Activated CD8-positive, alpha-beta memory T cell treated with anti-CD3 and anti-CD28 coated beads, Interleukin-2, amount 50 U/mL, for 4 hours (primary cell): ENCODE measurements at places on chromosomes 5 and 9.
A peak's percentile ranks its signal among the peaks of the same experiment; 100 is the strongest.

DNA sequence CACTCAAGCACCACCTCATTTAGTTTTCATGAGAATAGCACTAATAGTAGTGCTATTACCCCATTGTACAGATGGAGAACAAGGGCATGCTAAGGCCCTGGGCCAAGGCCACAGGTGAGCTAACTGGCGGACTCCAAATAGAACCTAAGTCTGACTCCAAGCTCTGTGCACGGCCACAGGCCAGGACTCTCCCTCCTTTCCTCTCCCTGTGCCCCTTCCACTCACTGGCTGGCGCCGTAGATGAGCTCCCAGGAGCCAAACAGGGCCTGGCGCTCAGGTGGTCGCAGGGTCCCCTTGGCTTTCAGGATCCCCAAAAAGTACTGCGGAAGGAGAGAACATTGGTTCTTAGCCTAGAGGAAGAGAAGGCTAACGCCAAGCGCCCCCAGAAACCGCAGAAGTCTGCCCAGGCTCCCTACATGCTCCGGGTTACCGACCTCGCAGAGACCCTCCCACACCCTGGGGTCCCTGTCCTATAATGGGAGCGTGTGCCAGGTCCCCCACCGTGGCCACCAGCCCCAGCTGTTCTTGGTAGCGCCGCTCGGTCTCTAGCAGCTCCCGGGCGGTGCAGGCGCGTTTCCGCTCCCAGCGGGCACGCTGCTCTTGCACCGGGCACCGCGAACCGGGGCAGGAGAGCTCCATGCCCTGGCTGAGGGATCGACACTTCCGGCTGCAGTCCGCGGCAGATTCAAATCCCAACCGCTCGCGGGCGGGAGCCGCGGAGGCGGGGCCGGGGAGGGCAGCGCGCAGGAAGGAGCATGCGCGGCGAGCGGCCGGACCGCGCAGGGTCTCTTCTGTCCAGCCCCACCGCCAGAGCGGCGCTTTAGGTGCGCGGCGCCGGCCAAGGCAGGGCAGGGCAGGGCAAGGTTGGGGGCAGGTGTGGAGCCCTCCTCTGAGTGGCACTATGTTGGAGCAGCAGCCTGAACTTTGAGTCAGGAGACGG, at the start of gene ARHGEF39:
TSS of gene ARHGEF39 (minus strand) at position 665 of the 940 bp plus-strand sequence. CDS start at position 639, 26 bp downstream.
- DNase-seq, result peak; percentile 48

DNA sequence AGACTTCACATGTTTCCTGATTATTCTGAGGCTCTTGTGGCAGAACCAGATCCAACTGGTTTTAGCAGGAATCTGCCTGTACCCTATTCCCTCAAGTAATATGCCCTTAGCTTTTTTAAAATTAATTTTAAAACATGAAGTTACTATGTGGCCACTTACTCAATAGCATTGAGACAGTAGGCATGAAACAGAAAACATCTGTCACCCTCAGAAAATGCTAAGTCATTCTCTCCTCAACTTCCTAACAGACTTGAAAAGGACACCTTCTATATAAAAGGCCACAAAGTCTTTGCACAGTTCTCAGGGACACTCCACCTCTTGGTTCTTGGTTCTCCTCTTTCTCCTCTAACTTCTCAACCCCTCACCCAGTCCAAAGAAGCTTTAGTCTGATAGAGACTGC, 277.8 kb downstream of the RAB3C start:
- no peak for DNase-seq

DNA sequence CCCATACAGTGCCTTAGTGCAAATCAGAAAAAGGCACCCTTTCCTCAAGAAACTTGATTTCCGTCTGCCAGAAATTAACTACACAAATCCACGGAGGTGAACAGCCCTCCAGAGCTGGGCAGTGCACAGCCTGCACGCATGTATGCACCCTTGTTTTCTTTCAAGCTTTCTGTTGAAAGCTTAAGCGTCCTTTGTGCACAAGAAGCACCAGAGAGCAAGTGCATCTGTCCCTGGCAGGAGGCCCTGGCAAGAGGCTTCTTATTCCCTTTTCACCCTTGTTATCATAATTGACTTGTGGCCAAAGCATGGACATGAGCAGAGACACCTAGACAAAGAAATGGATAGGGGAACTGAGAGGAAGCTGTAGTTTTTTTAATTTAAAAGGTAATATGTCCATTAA, 47.4 kb upstream of the ATG10 start:
- no peak for DNase-seq

GRCh38 chr9:91896513-91897121, 53.4 kb downstream of the ROR2 start:
- no peak for DNase-seq

- DNase-seq, result no peak
Measured at GRCh38 chr9:14030375-14031059, 283.4 kb downstream of the NFIB start.

DNA sequence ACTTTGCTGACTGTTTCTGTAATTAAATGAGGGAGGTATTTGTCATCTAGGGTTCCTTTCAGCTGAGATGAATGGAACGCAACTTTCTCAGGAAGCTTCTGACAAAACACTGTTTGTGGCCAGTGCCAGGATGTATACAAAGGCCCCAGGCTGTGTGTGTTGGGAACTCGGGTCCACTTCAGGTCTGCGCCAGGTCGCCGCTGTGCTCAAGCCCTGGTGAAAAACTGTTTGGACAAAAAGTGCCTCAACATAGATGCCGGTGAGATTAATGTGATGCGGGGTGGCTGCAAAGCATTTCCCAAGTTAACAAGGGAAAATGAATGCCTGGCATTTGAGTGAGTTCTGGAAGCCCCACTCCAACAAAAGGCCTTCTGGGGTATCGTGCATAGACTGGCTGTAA, 156.4 kb downstream of the GABBR2 start:
- no peak for DNase-seq

DNA sequence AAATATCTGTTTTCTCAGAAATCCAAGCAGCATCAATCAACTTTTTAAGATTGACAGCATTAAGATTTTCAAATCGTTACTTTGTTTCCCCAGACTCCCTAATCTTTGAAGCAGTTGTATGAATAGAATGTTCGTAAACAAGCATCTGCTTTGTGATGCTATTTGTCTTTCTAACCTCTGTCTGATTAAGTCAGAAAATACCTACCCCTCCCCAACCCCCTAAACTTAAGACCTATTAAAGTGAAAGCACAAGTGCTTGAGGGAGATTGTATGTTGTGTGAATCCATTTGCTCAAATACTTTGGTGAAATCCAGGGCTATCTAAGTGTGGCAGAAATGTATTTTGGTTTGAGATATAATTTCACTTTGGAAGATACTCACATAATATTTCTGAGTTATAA, 47.9 kb upstream of the C5orf47 start:
- DNase-seq, result no peak

GRCh38 chr9:133568186-133568585, 33.7 kb downstream of the ADAMTSL2 start:
- DNase-seq, result no peak

- no peak for DNase-seq
Measured at GRCh38 chr5:125267636-125268248, 521.3 kb upstream of the ZNF608 start.

- DNase-seq, result no peak
Measured at GRCh38 chr9:95096807-95097206, 220.7 kb downstream of the FANCC start.

DNA sequence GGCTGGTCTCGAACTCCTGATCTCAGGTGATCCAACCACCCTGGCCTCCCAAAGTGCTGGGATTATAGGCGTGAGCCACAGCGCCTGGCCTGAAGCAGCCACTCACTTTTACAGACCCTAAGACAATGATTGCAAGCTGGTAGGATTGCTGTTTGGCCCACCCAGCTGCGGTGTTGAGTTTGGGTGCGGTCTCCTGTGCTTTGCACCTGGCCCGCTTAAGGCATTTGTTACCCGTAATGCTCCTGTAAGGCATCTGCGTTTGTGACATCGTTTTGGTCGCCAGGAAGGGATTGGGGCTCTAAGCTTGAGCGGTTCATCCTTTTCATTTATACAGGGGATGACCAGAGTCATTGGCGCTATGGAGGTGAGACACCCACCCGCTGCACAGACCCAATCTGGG, 1.5 kb downstream of the CA9 start:
- DNase-seq, result no peak

DNA sequence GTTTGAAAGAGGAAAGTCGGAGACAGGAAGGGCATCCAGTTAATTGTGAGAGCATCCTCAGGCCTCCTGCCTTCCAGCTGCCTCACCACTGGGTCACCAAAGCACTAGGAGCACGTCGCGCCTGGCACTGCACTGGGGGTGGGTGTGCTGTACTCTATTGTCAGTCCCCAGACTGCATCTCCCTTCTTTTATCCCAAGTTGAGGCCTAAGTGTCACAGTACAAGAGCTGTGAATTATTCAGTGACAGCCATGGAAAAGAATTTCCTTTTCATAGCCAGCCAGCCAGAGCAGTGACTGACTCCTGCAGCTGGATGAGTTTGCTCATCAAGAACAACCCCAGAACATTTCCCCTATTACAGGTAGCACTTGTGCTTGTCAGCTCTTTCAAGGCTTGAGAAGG, 16.3 kb downstream of the CLTA start:
- DNase-seq, result no peak

DNA sequence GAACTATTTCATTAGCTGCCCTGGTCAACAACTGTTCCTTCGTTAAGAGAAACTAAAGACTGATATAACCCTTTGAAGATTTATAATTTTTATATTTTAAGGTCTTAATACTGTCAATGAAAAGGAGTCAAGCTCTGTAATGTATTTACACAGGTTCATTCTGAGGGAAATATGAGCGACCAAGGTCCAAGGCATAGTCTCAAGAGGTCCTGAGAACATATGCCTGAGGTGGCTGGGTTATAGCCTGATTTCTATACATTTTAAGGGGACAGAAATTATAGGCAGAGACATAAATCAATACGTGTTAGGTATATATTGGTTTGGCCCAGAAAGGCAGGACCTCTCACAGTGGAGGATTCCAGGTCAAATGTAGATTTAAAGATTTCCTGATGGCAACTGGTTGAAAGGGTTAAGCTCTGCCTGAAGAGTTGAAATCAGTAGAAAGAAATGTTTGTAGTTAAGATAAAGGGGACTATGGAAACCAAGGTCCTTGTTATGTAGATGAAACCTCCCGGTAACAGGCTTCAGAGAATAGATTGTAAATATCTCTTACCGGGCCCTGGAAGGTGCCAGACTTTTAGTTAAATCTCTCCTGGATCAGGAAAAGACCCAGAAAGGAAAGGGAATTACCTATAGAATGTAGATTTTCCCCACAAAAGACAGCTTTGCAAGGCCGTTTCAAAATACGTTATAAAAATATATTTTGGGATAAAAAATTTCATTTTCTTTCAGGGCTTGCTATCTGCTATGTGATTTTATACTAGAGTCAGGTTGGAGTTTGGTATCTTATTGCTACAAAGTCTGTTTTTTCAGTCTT, 107.3 kb upstream of the PRLR start:
- DNase-seq, result no peak

- DNase-seq, result no peak
Measured at GRCh38 chr5:54450542-54450941, 5.0 kb upstream of the HSPB3 start.

- no peak for DNase-seq
Measured at GRCh38 chr5:127440831-127441230, 76.6 kb upstream of the PRRC1 start.

DNA sequence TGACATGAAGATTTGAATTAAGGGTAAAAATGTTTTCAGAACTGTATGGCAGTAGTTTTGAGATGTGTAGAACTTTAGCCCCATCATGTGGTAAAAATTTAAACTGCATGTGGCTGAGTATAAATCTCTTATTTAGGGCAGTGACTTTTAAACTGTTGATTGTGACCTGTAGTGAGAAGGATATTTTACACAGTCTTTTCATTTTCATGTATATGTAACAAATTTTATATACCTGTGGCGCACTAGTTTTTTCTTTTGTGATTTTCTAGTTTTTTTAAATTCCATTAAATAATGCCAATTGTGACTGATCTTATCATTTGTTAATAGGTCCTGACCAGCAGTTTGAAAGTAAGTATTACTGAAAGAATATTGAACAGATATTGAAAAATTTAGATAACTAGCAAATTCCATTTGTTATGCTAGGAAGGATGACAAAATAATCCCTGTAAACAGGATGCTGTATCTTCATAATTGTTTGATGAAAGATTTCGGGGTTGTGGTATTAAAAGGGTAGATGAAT, 47.2 kb downstream of the GPBP1 start:
- no peak for DNase-seq

DNA sequence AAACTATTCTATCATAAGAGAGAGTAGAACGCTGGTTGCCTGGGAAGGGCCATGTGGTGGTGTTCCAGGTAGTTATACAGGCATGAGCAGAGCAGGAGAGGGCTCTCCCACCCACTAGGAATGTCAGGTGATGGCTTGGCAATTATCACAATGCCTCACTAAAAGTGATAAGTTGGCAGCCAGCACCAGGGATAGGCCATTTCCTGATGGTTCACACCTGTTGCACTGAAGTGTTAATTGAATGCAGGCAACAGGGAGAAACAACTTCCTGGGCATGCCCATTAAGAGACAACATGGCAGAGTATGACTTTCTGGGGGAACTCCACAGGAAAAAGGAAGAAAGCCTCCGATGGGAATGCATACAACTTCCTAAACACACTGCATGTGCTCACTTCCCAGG, 593.2 kb downstream of the ELAVL2 start:
- DNase-seq, result no peak

DNA sequence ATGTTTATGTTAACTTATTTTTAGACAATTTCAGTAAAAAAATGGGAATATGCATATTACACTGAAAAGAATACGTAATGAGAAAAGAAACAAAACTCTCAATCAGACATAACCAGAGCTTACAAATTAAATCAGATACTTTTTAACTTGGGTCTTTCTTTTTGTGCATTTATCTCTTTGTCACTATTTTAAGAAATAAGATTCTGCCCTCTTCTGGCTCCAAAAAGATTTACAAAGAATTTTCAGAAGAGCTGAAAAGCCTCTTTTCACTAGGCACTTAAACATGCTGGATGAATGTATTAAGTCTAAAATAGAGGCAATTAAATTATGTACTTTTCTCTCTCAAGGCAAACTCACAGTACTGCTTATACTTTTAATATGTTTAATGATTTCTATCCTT, 55.5 kb downstream of the CEP120 start:
- no peak for DNase-seq

GRCh38 chr5:64874753-64875152, 106.0 kb downstream of the CWC27 start:
- no peak for DNase-seq

DNA sequence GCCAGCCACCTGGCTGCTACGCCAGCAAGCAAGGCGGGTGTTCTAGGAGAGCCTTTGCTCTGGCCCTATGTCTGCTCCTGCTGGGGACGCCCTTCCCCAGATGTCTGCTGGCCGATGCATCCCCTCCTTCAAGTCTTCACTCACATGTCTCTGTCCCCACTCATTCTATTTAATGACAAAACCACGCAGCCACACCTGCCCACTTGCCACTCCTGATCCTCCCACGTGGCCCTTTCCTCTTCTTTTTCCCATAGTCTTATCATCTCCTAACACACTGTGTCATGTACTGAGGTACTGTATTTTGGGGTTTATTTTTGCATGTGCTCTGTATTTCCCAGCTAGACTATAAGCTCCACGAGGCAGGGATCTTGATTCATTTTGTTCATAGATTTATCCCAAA, 62.0 kb upstream of the HRH2 start:
- DNase-seq, result no peak

GRCh38 chr5:174532455-174533453, 191.6 kb upstream of the MSX2 start:
- no peak for DNase-seq

- DNase-seq, result no peak
Measured at GRCh38 chr5:139694556-139695177, 46.5 kb downstream of the CXXC5 start.
